ENCODE measurements at places on chromosomes 5 and 9.

DNA sequence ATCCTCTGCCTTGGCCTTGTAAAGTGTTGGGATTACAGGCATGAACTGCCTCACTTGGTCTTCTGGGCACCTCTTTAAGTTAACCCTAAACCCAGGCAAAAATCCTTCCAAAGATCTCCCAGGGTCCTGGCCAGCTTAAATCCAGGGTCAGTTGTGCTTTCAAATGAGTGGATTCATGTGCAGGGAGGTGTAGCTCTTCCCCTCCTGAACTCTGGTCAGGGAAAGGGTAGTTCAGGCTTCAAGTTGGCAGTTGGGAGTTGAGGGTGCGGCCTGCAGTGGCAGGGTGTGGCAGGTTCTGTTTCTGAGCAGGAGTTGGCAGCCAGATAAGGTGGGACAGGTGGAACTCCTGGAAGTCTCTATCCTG, 3.6 kb downstream of the HNRNPAB start:
- DNase-seq: no peak

DNA sequence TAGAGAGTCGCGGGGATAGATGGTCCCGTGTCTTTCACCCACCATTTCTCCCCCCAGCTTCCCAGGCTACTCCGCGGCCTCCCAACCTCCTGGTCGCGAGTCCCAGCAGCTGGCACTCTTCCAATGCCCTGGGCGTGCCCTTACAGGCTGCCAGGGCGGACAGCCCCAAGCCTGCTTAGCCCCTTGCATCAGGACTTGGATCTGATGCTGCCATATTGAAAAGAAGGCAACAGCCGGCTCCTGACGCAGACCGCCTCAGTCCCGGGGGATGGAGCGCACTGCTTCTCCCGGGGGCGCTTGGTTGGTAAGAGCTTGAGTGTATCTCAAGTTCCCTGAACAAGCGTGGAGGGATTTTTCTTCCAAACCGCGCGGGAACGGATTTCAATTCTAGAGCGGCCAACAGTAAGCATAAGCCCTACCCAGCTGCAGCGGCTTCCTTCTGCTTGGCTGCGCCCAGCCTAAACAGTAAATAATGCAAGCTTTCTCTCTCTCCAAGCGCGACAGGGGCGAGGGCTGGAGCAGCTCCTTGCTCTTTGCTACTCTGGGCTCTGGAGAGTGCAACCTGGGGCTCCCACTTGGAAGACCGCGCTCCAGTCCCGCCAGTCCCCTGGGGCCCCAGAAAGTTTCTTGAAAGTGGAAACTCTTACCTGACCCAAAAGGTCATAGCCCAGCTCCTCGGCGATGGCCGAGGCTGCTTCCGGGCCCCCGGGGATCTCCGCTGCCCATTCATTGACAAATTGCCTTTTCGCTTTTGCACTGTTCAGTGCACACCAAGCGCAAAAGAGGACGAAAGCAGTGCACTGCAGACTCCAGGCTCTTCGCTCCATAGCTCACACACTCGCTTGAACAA, 607 bp downstream of the PCSK1 start:
- DNase-seq: no peak

DNA sequence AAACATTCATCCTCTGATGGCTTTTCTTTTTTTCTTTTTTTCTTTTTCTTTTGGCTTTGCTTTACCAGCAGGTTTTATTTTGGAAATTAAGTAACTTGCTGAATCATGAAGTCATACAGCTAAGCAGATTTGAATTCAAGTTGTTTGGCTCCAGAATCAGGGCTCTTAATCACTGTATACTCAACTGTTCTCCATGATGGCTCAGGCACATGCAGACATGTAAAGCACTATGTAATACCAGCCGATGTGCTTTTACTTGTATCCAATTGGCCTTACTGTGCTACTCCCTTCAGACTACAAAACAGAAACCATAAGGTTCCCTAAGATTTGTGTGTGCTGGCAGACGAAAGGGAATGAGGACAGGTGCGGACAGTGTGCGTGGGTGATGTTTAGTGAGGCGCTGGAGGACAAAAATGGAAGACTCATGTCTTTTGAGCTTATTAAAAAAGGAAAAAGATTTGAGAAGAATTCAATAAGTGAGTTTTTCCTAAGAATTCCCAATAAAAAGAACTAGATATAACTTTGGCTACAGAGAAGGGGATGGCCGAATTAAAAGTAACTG, 44.7 kb upstream of the OTP start:
- no peak for DNase-seq

GRCh38 chr5:150272531-150272930, 17.0 kb downstream of the CAMK2A start:
- DNase-seq: no peak

DNA sequence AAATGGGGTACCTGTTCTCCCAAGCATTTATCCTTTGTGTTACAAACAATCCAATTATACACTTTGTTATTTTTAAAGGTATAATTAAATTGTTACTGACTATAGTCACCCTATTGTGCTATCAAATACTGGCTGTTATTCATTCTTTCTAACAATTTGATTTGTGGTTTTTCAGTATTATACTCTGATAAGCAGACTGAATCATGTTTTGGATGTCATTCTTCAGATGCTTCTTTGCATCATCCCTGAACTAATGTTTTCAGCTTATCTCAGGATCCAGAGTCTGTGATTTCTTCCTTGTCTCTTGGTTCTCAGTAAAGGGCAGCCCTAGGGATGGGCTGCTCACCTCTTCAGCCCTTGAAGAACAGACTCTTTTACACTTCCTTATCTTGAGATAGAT, 177.8 kb upstream of the SGCD start:
- no peak for DNase-seq
